Neural cell (in vitro differentiated cells): ENCODE measurements at places on chromosomes 1 and 21. TPM values are rescaled to one million over a fixed set of nuclear protein-coding genes. Genes with fewer than 3 reads are reported as not detected.

SPRR2E gene
- not detected in 2 replicates for polyA plus RNA-seq

MIXL1 gene
- polyA plus RNA-seq, result not detected in 2 replicates

LCE1F gene
- polyA plus RNA-seq, result not detected in 2 replicates

RALGPS2 gene
- polyA plus RNA-seq, result 26.6 and 27.8 TPM in 2 replicates

S1PR1 gene
- 0.44 TPM in 1 of 2 replicates, not detected in the other for polyA plus RNA-seq

KCNA3 gene
- 5.4 and 5.6 TPM in 2 replicates for polyA plus RNA-seq

RNU1-1 gene
- polyA plus RNA-seq, result under 0.01 TPM in 1 of 2 replicates, not detected in the other

OR2C3 gene
- polyA plus RNA-seq, result not detected in 2 replicates

CD52 gene
- not detected in 2 replicates for polyA plus RNA-seq

OVAAL gene
- not detected in 2 replicates for polyA plus RNA-seq

PLA2G2C gene
- polyA plus RNA-seq, result not detected in 2 replicates

PADI4 gene
- not detected in 2 replicates for polyA plus RNA-seq

S100B gene
- 1.4 TPM in 1 of 2 replicates, not detected in the other for polyA plus RNA-seq

FHAD1 gene
- polyA plus RNA-seq, result 0.46 TPM in 1 of 2 replicates, not detected in the other
